Epithelial cell of umbilical artery (primary cell): ENCODE measurements at places on chromosomes 11 and 22. TPM values are rescaled to one million over a fixed set of nuclear protein-coding genes. Genes with fewer than 3 reads are reported as not detected.

Gene HOATZ
- not detected in 2 replicates for total RNA-seq

Gene FTH1
- 339 and 510 TPM in 2 replicates for total RNA-seq

Gene CBLIF
- not detected in 2 replicates for total RNA-seq

Gene RAB38
- total RNA-seq = 5.8 and 7.0 TPM in 2 replicates

Gene IL18BP
- 7.0 and 9.1 TPM in 2 replicates for total RNA-seq

Gene TPH1
- not detected in 2 replicates for total RNA-seq

Gene PRDM10
- total RNA-seq = 3.6 and 11.2 TPM in 2 replicates

Gene GLYATL1
- not detected in 2 replicates for total RNA-seq

Gene TMPRSS4
- total RNA-seq = not detected in 2 replicates

Gene ASRGL1
- total RNA-seq = 28.6 and 37.1 TPM in 2 replicates

Gene INTS4
- total RNA-seq = 34.4 and 44.5 TPM in 2 replicates

Gene SAA1
- total RNA-seq = not detected in 2 replicates

Gene LRRN4CL
- under 0.01 and 0.30 TPM in 2 replicates for total RNA-seq

Gene RTN4RL2
- total RNA-seq = under 0.01 and 0.15 TPM in 2 replicates

Gene SEPTIN3
- 0.15 TPM in 1 of 2 replicates, not detected in the other for total RNA-seq

Gene MMP1
- total RNA-seq = 11.9 and 2,455 TPM in 2 replicates

Gene LRP5
- 8.8 and 14.3 TPM in 2 replicates for total RNA-seq
